ENCODE measurements at places on chromosomes 12 and 14.

DNA sequence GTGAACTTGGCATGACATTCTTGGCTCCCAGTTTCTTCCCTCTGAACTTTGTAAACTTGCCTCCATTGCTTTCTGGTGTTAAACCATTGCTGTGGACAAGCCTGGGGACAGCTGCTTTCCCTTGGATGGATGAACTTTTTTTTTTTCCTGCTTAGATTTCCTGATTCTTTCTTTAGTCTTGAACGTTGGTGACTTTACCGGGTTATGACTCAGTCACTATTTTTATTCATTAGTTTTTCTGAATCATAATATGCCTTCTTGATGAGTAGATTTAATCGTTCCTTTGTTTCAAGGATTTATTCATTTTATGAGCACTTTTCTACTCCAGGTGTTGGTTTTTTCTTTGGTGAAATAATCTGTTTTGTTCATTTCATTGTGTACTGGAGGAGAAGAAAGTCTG is 155.0 kb upstream of the RTL1 start:
- no peak for DNase-seq

GRCh38 chr12:806200-806791 is 53.9 kb downstream of the WNK1 start:
- no peak for DNase-seq

GRCh38 chr12:83082690-83083276 is 396.1 kb downstream of the TMTC2 start:
- DNase-seq, result no peak

- DNase-seq, result no peak
Observed at GRCh38 chr14:99649643-99650042, 4.7 kb downstream of the HHIPL1 start.

GRCh38 chr14:34993426-34993825 is 10.6 kb downstream of the SRP54 start:
- DNase-seq, result no peak

GRCh38 chr12:25775968-25776367 is 182.5 kb upstream of the RASSF8 start:
- DNase-seq, result peak; percentile 62

GRCh38 chr14:89750908-89751392 is 203.6 kb downstream of the EFCAB11 start:
- no peak for DNase-seq

DNA sequence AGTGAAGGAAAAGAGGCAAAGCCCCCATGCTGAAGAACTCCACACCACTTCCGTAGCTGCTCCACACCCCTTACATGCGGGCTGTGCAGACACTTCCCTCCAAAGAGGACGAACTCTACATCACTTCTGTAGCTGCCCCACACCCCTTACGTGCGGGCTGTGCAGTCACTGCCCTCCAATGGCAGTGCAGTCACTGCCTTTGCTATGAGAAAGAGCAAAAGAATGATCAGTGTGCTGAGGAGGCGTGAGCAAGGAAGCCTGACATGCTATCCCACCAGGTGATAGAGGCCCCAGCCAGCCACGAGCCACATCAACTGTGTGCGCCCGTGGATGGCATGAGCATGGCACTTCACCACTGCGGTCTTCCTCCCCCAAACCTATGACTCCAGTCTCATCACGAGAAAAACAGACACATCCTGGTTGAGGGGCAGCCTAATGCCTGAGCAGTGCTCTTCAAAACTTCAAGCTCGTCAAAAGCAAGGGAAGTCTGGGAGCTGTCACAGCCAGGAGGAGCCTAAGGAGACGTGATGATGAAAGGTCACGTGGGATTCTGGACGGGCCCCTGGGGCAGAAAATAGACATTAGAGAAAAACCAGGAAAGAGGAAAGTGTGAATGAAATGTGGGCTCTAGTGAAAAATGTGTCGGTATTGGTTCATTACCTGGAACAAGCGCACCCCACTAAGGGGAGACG is 60.8 kb upstream of the C14orf180 start:
- DNase-seq, result no peak

DNA sequence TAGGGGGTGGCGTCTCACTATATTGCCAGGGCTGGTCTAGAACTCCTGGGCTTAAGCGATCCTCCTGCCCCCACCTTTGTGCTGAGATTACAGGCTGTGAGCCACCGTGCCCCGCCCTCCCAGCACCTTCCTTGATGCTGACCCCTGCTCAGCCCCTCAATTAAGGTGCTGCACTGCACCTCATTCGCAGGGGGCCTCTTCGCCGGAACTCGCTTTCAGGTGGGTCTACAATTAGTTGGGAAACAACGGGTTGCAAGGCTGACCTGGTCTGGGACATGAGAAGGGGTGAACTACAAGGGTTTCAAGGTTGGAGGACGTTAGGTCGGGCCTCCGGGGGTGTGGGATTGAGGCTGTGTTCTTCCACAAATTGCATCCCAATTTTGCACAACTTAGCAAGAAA is 1.2 kb upstream of the NOP2 start:
- no peak for DNase-seq

GRCh38 chr14:64636980-64637429 is 67.2 kb upstream of the PLEKHG3 start:
- DNase-seq, result no peak

DNA sequence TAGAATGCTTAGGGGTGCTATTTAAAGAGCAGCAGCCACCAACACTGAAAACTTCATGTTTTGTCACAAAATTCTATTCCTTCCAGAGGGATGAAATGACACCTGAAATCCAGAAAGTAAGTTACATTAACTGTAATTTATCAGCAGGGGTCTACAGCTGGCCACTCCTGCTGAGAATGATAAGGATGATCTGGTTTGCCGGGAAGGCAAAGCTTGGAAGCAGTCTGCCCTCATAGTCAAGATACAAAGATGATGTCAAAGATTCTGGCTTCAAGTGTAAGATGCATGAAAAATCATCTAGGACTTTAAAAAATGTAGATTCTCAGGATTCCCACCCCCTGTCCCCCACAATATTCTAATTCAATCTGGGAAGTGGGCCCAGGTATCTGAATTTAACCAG is 58.4 kb downstream of the DCAF5 start:
- no peak for DNase-seq

GRCh38 chr12:84874125-84874824 is 38.3 kb downstream of the SLC6A15 start:
- peak; percentile 53 for DNase-seq

GRCh38 chr12:15831315-15831978 is 42.3 kb upstream of the EPS8 start:
- DNase-seq, result no peak

DNA sequence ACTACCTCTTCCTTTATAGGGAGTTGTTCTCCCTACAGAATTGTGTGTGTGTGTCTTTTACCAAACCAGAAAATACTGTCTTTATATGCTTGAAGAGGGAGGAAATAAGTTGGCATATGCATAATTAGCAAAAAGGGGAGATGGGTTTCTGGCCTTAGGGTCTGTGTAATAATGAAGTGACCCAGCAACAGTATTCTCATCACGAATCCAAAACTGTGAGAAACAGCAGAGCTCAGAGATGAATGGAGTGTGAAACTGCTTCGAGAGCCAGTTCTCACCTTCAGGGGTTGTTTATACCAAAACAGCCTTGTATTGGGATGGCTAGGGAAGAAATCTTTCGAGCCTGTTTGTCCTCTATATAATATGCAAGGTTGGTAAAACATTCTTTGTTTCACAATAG is 227.5 kb downstream of the MON2 start:
- no peak for DNase-seq

- no peak for DNase-seq
Observed at GRCh38 chr14:82595466-82595865, 1061.8 kb upstream of the SEL1L start.

- DNase-seq, result no peak
Observed at GRCh38 chr14:60636879-60637478, 12.3 kb downstream of the SIX1 start.

GRCh38 chr12:72031066-72031465 is 92.4 kb downstream of the TPH2 start:
- DNase-seq, result no peak

DNA sequence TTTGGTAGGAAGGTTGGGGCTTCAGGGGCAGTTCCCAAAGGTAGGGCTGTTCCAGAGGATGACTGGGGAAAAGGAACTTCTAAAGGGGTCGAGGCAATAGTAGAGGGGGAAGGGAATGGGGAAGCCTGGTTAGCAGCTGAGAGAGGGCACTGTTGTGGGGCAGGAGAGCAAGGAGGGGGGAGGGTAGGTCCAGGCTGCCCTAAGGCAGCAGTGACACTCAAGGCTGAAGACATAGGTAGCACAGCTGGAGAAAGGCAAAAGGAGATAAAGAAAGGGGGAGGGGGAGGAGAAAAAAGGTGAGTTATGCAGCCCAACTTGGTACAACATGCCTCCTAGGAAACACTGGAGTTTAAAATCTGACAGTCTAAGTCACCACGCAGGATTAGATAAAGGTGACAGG is 3.9 kb downstream of the NACA start:
- DNase-seq, result peak; percentile 46
